Purkinje cell (primary cell): ENCODE measurements at places on chromosomes 1 and 21. TPM values are rescaled to one million over a fixed set of nuclear protein-coding genes. Genes with fewer than 3 reads are reported as not detected.

ZRANB2 gene
- 191 and 197 TPM in 2 replicates for polyA plus RNA-seq

PTPRC gene
- 0.04 and 1.3 TPM in 2 replicates for polyA plus RNA-seq

FCGR3A gene
- 0.73 and 1.3 TPM in 2 replicates for polyA plus RNA-seq

RNF207 gene
- 3.3 and 6.0 TPM in 2 replicates for polyA plus RNA-seq

HNRNPCL2 gene
- polyA plus RNA-seq: not detected in 2 replicates

SEC16B gene
- 0.65 and 2.0 TPM in 2 replicates for polyA plus RNA-seq

TNFRSF1B gene
- not detected in 2 replicates for polyA plus RNA-seq
